ENCODE measurements at places on chromosomes 13 and 19.
A peak's percentile ranks its signal among the peaks of the same experiment; 100 is the strongest.

GRCh38 chr13:76934671-76935070 is 13.6 kb upstream of the ACOD1 start:
- DNase-seq = no peak

GRCh38 chr13:112917737-112918136 is 51.3 kb upstream of the MCF2L start:
- no peak for DNase-seq

DNA sequence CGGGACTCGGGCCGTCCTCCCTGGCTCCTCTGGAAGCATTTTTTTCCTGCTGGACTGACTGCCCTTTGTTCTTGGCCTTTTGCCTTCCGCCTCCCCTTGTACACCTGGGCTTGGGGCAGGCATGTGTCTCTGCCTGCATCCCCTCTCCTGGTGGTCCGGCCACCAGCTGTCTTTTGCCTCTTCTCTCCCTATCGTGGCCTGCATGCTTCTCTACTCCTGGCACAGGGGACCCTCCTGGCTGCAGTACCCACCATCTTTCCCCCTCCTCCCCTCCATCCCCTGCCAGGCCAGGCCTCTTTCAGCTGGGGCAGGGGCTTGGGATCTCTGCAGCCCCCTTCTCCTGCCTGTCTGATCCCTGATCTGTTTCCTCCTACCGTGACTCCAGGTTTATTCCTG is 12.1 kb downstream of the WTIP start:
- no peak for DNase-seq

DNA sequence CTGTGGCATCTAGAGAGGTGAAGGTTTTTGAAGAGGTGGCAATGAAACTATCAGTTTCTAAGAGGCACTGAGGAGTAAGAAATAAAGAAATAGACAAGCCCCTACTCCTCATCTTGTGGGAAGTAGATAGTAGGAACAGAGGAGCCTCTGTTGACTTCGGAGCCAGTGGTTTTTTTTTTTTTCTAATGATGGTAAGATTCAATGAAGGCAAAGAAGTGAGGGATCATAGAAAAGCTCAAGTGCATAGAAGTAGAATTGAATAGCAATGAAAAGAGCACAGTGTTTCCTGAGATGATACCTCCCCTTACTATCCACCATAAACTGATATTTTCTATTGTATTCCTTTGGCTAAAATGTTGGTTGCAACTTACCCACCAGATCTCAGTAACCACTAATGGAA is 46.3 kb downstream of the FREM2 start:
- DNase-seq = no peak

DNA sequence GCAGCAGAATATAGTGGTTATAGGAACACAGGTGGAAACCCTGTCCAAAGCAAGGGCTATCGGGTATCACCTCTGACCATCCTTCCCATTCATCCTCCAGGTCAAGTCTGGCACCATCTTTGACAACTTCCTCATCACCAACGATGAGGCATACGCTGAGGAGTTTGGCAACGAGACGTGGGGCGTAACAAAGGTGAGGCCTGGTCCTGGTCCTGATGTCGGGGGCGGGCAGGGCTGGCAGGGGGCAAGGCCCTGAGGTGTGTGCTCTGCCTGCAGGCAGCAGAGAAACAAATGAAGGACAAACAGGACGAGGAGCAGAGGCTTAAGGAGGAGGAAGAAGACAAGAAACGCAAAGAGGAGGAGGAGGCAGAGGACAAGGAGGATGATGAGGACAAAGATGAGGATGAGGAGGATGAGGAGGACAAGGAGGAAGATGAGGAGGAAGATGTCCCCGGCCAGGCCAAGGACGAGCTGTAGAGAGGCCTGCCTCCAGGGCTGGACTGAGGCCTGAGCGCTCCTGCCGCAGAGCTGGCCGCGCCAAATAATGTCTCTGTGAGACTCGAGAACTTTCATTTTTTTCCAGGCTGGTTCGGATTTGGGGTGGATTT is 2.1 kb upstream of the RAD23A start:
- no peak for DNase-seq

DNA sequence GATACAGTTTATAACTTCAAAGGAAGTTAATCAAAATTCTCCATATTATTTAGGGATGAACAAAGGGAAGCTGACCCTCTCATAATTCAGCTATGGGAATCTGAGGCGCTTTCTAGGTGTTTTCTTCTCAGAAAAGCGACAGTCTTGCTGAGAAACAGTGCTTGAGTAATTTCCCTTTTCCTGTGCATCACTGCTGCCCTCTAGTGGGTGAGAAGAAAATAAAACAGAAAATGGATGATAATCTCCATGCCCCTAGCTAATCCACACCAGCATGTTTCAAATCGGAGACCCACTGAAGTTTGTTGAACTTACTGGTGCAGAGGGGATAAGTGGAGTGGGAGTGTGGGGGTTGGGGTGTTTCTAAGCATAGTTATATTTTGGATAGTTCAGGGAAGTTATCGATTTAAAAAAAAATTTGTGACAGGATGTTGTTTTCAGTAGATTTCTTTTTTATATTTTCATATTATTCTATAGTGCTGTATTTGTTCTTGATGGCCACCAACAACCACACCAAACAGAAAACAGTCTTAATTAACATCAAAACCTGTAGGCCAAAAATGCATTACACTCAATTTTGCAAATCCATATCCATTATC is 21.4 kb downstream of the LCP1 start:
- DNase-seq = peak; percentile 84

GRCh38 chr19:7669641-7670040 is 792 bp downstream of the RETN start:
- DNase-seq = no peak

GRCh38 chr13:30577401-30577852 is 40.3 kb upstream of the USPL1 start:
- peak; percentile 64 for DNase-seq

DNA sequence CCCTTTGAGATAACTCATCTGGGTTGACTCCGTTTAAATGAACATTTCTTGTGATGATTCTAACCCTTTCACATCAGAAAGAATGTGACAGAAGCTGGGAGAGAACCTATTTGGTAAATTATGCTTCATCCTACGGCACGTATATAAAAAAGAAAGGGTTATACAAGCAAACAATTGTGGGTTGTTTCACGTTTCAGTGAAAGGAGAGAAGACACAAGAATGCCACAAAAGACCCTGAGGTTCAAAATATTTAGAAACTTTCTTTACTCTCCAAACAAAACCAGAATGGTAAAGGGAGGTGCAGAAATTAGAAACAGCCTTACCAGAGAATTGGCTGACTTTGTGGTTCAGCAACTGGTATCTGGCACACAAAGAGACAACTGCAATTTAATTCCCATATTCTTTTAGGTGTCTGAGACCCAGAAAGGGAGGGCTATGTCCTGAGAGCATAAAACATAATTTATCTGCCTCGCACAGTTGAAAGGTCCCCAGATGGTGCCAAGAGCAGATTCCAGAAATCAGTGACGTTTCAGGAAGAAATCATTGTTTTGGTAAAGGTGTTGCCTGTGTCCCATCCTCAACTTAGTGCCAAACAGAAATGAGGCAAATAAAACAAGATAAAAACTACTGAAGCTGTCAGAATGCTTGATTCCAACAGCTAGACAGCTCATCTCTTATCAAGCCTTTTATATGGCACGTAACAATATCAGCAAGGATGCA is 361.4 kb downstream of the EFNB2 start:
- no peak for DNase-seq

DNA sequence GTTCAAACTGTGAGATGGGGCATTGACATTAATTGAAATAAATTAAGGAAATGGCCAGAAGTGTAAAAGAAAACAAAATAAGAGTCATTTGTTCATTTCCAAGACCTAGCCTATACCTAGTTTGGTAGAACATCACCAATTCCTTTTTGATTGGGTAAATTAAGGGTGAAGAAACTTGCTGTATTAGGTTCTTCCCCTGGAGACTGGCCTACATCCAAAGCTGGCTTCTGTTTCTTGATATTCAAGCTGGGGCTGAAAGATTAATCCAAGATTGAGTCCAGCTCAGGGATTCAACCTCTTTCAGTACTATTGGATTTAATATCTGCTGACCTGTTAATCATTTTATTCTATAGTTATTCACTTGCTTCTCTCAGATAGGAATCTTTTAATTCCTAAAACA is 183.2 kb downstream of the GPC6 start:
- DNase-seq = no peak

- DNase-seq = no peak
Measured at GRCh38 chr13:81199956-81200355, 859.0 kb upstream of the SPRY2 start.

DNA sequence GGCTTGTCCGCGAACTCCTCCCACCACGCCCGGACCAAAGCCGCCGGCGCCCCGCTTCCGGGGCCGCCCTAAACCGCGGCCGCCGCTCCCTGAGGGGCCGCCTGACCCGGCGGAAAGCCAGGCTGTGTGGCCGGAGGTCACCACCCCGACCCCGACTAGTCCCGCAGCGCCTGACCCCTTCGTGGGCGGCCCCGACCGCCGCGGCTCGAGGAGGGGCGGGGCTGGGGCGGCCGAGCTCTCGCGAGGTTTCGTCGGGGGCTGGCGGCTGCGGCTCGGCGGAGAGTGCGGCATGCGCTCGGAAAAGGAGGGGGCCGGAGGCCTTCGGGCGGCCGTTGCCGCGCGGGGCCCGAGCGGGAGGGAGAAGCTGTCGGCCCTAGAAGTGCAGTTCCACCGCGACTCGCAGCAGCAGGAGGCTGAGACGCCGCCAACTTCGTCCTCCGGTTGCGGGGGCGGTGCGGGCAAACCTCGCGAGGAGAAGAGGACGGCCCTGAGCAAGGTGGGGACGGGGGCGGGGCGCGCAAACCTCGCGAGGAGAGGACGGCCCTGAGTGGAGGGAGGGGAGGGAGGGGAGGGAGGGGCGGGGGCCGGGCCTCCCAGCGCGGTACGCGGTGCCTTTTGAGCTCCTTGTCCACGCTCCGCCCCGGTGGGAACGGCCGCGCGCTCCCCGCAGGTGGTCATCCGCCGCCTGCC is at the start of gene UPF3A:
TSS of gene UPF3A (plus strand) at position 251 of the 690 bp plus-strand sequence. CDS start at position 290, 39 bp downstream.
- peak; percentile 96 for DNase-seq

GRCh38 chr19:46537136-46538097 is 41.8 kb upstream of the PNMA8B start:
- DNase-seq = no peak

GRCh38 chr13:76225815-76226489 is 589.8 kb downstream of the LMO7 start:
- DNase-seq = no peak

DNA sequence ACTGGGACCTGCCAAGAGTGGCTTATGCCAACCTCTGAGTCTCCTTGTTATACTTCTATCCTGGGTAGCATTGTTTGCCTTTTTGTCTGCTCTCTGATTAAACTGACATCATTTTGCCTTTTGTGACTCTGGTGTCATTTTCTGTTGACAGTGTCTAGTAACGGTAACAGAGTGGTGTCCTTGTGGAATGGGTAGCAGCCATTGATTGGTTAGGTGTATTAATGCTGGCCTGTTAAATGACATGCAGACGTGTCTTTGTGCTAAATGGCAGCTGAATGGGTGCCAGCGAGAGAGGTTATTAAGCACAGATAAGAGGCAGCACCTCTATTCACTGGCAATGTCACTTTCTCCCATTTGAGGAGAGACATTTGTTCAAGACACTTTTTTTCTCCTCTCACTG is 1289.4 kb downstream of the PCDH9 start:
- DNase-seq = no peak

- DNase-seq = no peak
Measured at GRCh38 chr13:80572923-80573316, 232.0 kb upstream of the SPRY2 start.

- peak; percentile 93 for DNase-seq
Measured at GRCh38 chr19:12639901-12640613, 26.5 kb downstream of the MAN2B1 start.

GRCh38 chr13:74336546-74336945 is 202.3 kb upstream of the KLF12 start:
- no peak for DNase-seq

DNA sequence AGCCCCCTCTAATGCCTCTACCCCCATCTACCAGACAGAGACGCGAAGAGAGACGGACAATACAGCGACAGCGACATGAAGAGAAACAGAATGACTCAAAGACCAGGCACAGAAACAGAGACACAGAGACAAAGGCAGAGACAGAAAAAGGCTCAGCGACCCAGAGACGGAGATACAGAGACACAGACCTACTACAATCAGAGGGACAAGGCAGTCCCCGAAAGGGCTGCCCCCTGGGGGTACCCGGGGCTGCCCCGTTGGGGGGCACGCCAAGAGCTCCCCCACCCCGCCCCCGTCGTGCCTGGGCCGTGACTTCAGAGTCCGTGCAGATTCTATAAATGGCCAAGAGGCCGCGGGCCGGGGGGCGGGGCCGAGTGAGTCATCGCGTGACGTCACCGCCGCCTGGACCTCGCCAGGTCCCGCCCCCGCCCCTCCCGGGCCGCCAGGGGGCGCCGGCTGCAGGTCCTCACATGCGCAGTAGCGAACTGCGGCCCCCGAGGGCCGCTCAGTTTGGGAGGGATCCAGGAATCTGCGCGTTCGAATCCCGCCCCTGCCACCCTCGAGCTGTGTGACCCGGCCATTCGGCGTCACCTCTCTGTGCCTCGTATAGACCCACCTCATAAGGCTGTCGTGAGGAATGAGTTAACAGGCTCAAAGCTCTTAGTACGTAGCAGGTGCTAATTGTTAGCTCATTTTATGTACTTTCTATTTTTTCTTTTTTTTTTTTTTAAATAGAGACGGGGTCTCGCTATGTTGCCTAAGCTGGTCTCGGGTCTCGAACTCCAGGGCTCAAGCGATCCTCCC is 2.7 kb upstream of the CNN1 start:
- DNase-seq = peak; percentile 87

DNA sequence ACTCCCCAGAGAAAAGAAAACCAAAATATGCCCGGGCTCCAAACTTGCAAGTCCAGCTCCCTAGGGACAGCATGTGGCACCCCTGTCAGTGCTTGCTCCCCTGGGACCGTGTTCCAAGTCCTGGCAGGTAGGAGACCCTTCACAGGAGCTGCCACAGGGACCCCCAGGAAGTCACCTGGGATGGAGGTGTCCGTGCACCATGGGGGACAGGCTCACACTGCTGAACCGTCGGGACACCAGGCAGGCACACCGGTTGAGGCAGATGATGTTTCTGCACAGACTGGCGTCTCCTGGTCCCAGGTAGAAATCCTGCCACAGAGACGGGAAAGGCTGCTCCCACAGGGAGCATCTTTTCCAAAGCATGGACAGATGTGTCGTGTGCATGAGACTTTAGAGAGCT is 11.7 kb upstream of the PROZ start:
- DNase-seq = no peak

GRCh38 chr13:98959786-98960605 is 17.9 kb downstream of the DOCK9 start:
- DNase-seq = peak; percentile 67

DNA sequence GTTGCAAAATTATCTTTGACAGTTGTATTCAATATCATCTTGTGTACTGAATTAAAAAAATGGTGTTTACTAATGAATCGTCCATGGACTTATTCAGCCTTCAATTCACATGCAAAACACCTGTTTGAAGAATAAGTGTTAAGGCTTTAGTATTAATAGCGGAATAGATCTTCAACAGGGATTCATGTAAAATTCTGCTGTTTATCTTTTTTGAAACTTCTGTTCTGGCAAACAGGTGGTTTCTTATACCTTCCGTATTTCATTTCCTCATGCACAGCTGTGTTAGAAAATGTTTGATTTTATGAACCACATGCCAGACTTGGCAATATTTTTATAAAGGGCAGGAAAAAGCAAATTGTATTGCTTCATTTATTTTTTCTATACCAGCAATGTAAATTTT is 255.7 kb downstream of the DACH1 start:
- DNase-seq = peak; percentile 91

GRCh38 chr13:42969565-42970172 is 22.4 kb downstream of the EPSTI1 start:
- peak; percentile 76 for DNase-seq

GRCh38 chr19:55090564-55090963 is 14.9 kb downstream of the EPS8L1 start:
- DNase-seq = no peak
